Globus pallidus (tissue), 1 donor: ENCODE measurements at places on chromosomes 4 and X.

GRCh38 chr4:163148466-163149336, 18.0 kb downstream of the NAF1 start:
- DNase-seq: no peak

DNA sequence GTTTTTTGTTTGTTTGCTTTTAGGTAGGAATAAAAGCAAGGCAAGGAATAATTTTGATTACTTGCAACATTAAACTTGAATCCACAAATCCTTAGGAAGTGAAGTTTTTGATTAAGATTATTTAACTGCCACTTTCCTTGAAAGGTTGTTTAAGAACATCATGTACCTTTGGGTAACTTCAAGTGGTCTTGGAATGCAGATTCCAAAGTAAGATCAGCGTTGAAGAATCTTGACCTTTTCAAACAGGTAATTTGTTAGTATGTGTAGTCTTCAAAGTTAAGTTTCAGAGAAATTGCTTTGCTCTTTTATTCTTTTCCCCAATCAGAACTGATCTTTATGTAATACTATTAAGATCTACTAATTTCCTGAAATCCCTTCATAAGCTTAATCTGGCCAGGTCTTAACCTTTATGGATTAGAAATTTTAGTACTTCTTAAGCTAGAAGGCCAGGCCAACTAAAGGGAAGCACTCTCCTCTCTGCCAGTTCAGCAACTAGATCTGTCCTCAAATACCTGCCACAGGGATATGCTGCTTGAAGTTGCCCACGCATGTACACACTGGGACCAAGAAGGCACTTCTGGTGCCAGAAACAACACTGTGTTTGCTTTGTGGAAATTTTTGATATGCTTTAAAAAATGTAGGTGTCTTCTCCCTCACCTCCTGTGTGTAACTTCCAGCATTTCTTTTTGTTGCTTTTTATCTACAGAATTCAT, 7.4 kb downstream of the NPNT start:
- no peak for DNase-seq

DNA sequence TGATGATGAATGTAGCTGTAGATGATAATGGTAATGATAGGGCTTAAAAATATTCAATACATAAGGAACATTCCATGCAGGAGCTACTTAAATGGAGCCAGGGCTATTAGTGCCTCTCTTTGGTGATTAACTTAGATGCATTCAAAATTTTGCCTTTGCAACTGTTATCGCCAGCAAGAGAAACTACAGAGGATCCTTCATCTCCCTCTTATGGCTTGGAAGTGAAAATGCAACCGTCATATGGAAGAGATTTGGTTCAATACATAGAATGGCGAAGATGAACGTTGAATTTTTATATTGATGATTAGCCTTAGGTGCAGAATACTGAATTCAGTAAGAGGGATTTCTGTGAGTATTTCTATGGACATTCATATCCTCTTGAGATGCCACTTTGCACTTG, 134.5 kb upstream of the NLGN4X start:
- DNase-seq: no peak

- no peak for DNase-seq
Observed at GRCh38 chrX:47620303-47620685, 637 bp upstream of the SYN1 start.

- DNase-seq: no peak
Observed at GRCh38 chr4:48033825-48034413, 17.3 kb downstream of the NIPAL1 start.

GRCh38 chr4:163109967-163110366, 56.7 kb downstream of the NAF1 start:
- no peak for DNase-seq

- DNase-seq: no peak
Observed at GRCh38 chrX:78838709-78839108, 91.2 kb downstream of the LPAR4 start.

- DNase-seq: no peak
Observed at GRCh38 chrX:15321447-15321846, 6.0 kb upstream of the ASB11 start.

DNA sequence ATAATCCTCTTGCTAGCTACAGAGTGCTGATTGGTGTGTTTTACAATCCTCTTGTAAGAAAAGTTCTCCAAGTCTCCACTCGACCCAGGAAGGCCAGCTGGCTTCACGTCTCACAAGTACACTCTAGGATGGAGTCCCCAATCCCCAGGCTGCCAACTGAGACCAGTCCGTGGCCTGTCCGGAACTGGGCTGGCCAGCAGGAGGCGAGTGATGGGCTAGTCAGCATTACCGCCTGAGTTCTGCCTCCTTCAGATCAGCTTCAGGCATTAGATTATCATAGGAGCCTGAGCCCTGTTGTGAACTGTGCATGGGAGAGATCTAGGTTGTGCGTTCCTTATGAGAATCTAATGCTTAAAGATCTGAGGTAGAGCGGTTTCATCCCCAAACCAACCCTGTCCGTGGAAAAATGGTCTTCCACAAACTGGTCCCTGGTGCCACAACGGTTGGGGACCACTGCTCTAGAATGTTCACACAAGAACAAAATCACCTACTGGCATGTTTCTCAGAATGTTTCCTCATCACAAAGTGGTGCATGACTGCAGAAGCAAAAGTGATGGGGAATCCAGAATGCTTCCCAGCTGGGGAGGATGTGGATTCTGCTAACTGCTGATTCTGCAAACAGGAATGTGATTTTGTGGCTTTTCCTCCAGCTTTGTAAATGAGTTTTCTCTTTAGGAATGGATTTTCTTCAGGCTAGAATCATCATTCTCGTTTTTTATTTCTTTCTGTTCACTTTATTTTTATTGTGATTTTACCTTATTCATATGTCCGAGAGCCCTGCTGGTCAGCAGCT, 40.9 kb downstream of the SEPTIN11 start:
- no peak for DNase-seq

- DNase-seq: no peak
Observed at GRCh38 chr4:113513382-113513781, 248.2 kb downstream of the CAMK2D start.

DNA sequence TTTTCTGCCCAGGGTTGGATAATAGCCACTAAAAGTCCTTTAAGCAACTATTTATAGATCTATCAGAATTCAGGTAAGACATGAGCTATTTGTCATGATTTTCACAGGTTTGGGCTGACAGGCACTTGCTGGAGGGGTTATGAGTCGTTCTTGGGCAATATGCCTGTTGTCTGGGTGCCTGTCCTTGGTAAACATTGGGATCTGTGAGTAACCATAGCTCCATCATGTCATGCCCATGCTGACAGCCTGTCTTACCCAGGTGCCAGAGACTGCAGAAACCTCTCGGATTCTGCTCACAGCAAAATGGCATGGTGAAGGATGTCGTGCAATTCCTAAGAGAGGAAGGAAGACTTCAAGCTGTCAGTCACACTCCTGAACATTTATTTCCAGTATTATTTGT, 116.0 kb upstream of the PUDP start:
- no peak for DNase-seq

DNA sequence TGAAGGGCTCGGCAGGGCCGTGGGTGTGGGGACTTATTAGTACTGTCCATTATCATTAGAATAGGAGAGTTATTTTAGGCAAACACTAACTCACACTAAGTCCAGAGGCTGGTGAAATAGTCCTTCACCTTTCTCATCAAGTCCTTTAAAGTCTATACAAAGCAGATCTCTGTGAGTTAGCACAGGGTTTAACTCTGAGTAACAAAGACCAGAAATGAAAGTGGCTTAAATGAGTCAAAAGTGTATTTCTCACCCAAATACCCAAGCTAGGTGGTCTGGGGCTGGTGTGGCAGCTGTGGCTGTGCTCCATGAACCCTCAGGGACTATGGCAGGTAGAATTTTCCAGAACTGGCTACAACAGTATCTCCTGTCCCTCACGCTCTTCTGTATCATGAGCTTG, 263.2 kb downstream of the BCOR start:
- DNase-seq: no peak

DNA sequence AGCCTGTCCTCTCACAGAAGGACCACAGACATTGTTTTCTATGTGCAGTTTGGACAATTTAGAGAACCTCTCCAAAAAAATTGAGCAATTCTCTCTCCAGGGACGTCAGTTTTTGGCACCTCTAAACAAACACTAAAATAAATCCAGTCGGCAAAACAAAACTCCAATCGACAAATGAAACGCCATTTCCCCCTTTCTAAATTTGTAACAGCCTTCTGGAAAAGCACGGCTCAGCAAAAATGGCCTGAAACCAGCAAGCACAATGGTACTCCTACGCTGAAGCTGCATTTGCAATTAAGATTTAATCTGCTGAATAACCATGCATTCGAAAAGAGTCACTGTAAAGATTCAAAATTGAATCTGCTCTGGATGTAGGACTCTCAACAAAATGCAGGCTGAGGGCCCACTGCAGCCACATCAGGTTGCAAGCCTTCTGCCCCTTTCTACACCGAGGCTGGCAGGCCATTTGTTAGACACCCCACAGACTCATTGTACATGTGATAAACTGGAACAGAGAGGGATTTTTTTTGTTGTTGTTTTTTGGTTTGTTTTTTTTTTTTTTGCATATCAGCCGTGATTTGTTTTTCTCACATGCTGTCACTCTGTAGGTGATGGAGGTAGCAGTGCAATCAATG, 79.9 kb upstream of the MAP3K15 start:
- peak; percentile 62 for DNase-seq

DNA sequence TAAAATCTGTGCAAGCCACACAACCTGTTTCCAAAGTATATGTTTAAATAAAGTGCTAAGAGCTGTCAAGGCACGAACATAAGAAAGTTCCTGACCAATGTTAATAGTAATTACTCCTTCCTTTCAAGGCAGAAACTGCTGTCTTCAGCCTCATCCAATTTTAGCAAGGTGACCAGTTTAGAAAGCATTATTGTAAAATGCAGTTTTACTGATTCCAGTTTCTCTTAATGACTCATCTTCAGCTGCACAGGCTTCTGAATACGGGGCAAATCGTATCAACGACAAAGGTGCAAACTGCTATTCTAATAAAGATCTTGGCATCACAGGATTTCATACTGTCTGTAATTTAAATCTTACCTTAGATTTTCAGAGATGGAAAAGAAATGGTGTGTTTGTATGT, 87.5 kb downstream of the PPP3CA start:
- no peak for DNase-seq

- DNase-seq: no peak
Observed at GRCh38 chr4:164482758-164483157, 271.2 kb upstream of the SMIM31 start.

- DNase-seq: no peak
Observed at GRCh38 chr4:186061921-186062320, 7.0 kb upstream of the TLR3 start.

GRCh38 chrX:683576-683975, 53.0 kb downstream of the SHOX start:
- no peak for DNase-seq

DNA sequence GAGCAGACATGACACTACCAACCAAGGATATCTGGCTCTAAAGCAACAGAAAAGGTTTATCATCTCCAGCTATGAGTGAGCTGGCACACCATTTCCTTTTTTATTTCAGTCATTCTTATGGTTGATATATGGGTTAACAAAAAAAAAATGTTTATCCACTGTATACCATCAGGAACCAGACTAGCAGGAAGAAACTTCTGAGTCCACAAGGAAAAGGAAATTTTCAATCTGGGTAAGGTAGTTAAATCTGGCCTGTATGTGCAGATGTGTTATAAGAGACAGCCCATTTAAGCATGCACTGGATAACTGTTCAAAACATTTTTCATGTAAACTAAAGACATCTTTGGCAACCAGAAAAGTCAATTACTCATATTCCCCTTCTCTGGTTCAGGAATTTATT, 35.0 kb downstream of the AMMECR1 start:
- DNase-seq: no peak

- no peak for DNase-seq
Observed at GRCh38 chrX:2463973-2464676, 36.7 kb downstream of the DHRSX start.

- no peak for DNase-seq
Observed at GRCh38 chrX:2266445-2267349, 234.1 kb downstream of the DHRSX start.

DNA sequence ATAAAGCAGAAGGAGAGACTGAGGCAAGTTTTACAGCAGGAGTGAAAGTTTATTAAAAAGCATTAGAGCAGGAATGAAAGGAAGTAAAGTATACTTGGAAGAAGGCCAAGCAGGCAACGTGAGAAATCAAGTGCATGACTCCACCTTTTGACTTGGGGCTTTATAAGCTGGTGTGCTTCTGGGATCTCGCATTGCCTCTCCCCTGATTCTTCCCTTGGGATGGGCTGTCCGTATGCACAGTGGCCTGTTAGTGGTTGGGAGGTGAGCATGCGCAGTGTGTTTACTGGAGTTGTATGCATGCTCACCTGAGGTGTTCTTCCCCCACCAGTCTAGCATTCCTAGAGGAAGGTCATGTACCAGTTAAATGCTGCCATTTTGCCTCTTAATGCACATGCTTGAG, 29.1 kb upstream of the C1QTNF7 start:
- no peak for DNase-seq

DNA sequence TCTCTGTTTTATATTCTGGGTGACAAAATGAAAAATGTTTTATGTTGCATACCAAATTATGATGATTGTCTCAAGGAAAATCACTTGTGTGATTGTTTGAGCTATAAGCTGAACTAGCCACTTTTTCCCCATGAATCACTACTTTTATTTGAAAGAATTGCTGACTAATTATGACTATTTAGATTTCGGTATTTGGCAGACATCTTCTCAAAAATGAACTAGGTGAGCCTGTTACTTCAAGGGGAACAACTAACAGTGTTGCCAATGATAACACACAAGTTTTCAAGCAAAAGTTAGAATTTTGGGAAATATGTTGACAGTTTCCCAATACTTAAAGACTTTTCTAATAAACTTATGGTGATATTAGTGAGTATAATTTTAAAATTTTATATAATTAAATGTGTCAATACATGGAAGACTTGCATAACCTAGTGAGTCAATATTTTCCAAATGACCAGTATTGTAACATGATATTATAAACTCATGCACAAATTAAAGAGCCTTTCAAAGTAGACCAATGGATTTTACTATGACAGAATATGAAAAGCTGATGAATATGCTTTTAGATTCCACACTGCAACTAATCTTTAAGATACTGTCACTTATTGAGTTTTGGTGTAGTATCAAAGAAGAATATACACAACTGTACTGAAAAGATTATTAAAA, 187.7 kb upstream of the GATB start:
- no peak for DNase-seq

DNA sequence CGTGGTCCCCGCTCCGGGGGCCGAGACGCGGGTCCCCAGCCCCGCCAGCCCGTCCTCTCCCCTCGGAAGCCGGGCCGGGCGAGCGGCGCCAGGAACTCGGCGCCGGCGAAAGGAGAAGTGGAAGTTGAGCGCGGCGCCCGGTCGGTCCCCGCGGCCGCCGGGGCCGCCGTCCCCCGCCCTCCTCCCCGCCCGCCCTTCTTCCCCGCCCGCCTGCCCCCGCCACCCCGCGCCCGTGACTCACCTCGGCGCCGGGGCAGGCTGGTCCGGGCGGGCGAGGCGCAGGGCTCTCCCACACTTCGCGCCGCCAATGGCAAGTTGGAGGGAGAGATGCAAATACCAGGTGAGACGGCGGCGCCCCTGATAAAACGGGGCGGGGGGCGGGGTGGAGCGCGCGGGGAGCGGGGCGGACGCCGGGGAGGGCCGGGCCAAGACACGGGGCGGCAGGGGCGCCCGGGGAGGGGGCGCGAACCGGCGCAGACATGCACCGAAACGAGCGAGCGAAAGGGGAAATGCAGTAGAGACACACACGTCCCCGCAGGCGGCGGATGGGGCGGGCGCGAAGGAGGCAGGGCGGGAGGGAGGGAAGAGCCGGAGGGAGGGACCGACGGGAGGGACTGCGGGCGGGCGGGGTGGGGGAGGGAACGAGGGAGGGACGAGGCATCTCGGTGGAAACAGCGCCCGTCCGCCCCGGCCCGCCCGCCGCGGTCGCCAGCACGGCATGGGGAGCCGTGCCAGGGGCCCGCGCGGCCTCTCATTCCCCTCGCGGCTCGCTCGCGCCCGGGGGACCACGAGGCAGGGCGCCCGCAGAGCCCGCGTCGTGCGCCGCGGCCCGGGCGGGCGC, at the start of gene ELF4:
TSS of gene ELF4 (minus strand) at position 119 of the 841 bp plus-strand sequence. CDS start 29,167 bp downstream, outside the sequence.
- DNase-seq: no peak
